Lung (tissue), 17 donors: ENCODE measurements at places on chromosomes 6 and 20.

DNA sequence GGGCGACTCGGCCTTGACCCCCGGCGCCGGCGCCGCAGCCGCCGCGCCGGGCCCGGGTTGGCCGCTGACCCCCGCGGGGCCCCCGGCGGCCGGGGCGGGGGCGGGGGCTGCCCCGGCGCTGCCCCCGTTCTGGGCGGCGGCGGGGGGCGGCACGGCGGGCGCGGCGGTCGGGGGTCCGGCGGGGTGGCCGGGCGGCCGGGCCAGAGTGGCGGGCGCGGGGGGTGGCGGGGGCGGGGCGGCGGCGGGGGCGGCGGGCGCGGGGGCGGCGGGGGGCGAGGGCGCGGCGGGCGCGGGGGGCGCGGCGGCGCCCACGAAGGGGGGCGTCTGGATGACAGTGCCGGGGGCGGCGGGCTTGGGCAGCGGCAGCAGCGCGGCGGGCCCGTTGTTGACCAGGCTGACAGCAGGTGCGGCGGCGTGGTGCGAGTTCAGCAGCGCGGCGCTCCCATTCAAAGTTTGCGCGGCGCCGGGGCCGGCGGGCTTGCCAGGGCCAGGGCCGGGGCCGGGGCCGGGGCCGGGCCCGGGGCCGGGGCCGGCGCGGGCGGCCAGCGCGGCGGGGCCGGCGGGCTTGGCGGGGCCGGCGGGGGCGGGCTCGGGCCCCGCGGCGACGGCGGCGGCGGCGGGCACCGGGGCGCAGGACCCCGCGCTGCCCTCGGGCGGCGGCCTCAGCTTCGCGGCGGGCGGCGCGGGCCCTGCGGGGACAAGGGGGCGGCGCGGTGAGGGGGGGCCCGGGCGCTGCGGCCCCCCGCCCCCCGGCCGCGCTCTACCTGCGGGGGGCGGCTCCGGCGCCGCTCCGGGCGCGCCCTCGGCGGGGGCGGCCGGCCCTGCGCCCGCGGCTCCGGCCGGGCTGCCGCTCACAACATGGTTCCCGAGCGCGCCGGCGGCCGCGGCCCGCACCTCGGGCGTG lies 659 bp downstream of the TAF4 start:
- DNase-seq, result no peak

- no peak for DNase-seq
Measured at GRCh38 chr20:63804308-63804636, 26.8 kb downstream of the ZBTB46 start.

- DNase-seq, result no peak
Measured at GRCh38 chr20:8221887-8222419, 89.9 kb downstream of the PLCB1 start.

DNA sequence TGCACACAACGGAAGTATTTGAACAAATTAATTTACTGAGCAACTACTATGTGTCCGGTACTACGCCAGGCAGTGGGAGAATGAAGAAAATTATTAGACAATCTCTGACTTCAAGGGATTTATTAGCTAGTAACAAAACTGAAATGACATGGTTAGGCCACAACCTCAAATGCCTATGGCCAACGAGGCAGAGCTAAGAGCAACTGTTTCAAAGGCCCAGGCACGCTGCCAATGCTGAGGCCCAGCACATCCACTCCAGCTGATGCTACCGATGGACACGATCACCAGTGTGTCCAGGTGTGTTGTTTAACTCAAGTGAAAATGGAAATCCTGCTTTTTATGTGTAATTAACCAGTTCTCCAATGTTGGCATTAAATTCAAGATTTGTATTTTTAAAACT lies 420.9 kb downstream of the PRKN start:
- DNase-seq, result no peak

DNA sequence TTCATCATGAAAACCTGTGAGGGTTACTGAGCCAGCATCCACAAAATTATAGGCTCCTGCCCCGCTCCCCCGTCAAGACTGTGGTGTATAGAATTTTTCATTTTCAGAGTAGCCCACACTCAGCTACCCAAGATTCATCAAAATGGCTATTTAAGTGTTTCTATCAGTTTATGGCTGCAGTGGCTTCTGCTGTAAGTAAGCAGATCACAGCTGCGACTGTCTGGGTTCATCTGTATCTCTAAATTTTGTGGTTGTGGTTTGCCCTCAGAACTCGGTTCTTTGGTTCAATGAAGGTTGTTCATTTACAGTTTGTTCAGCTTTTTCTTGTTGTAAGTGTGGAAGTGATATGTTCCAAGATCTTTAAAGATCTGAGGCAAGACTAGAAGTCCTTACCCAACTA lies 284.2 kb downstream of the DOK5 start:
- DNase-seq, result no peak

DNA sequence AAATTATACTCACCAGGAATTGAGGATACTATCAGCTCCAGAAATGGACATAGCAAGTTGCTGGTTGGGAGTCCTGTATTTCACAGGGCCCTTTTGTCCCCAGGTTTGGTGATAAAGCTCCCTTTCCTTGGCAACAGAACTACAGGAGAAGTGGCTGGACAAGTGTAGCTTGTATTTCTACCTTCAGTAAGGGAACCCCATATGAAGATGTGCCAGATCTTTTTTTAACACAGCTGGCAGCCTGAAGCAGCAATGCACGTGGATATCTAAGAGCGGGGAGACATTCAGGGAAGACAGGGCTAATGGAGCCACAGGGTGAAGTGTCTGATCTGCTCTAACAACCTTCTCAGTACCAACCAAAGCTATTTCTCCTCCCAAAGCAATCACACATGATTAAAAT lies 373.9 kb upstream of the ID4 start:
- DNase-seq, result no peak

DNA sequence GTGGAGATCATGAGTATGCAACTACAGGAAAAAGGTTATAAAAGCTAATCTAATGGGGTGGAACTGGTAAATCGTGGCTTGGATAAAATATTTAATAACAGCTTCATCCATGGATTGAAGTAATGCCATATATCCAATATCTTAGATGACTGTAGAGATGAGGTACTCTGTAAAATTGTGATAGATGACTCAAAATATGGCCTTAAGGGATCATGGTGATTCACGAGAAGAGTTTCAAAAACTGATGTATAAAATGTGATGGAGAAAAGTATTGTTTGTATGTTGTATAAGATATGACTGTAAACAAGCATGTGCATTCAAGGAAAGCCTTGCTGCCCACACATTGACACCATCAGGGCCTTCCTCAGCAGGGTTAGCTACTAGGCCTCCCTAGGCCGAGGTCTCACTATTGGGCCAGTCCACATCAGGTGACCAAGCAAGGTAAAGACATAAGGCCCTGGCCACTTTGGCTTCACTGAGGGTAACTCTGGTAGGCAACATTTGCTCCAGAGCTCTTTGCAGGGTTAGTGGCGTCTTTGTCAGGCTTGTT lies 17.7 kb upstream of the CCN6 start:
- no peak for DNase-seq

GRCh38 chr6:3937438-3937837 lies 88.3 kb downstream of the FAM50B start:
- no peak for DNase-seq

GRCh38 chr6:72031471-72031870 lies 145.1 kb downstream of the RIMS1 start:
- DNase-seq, result no peak

GRCh38 chr20:50245498-50246366 lies 55.1 kb downstream of the CEBPB start:
- peak; percentile 37 for DNase-seq

DNA sequence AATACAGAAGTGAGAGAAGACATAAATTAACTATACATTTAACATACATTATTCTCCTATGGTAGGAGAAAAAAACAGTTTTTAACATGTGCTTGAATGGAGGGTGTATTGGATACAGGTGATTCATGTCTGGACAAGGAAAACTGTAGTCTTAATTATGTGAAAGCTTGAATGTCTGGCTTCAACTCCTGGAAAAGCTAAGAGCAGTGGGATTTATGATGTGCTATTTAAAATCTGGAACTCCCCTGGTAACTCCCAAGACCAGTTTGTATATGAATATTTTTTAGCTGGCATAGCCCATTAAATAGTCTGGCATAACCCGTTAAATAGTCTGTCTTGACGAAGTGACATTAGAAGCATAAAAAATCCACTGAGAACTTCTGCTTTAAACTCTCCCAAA lies 410.0 kb upstream of the PTCHD4 start:
- peak; percentile 54 for DNase-seq

DNA sequence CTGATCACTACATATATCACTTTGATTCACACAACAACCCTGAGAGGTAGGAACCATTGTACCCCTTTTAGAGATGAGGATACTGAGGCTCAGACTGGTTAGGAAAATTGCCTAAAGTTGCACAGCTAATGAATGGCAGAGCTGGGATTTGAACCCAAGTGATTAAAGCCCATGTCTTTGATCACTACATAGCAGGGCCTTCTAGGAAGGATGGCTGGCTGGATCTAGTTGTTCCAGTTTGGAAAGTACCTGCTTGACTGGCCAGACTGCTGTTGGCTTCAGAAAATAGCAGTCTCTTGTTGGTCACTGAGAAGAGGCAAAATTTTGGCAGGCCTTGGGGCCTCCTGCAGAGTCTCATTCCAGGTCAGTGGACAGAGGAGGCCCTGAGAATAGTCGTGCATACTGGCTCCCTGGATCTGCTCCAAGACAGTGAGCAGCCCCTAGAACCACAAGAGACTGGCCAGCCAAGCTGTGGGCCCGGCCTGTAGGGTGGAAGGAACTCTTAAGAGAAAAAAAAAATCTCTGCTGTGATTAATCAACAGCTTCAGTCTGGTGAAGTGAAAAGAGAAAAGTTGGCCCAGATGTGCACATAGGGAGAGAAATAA lies 17.5 kb downstream of the PPARD start:
- peak; percentile 49 for DNase-seq

GRCh38 chr6:47376930-47377329 lies 67.2 kb upstream of the TNFRSF21 start:
- DNase-seq, result no peak

GRCh38 chr6:135311446-135312200 lies 130.5 kb downstream of the MYB start:
- no peak for DNase-seq

DNA sequence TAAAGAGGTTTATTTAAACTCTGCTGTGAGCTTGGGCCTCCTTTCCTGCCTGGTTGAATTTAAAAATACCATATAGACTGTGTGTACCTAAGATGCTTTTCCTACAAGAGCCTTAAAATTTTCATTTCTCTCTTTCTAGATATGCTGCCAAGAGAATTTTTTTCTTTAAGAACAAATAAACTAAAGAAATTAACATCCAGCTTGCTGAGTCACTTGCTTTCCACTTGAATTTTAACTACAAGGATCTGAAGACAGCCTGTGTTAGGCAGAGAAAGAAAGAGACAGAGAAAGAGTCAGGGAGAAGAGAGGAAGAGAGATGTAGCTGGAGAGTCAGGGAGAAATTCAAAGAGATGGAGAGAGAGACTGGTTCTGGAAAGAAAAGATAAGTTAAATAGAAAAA lies 18.3 kb upstream of the SNAP25 start:
- no peak for DNase-seq

GRCh38 chr6:167660424-167660823 lies 166.3 kb upstream of the AFDN start:
- no peak for DNase-seq

GRCh38 chr20:37981568-37981967 lies 51.7 kb downstream of the TTI1 start:
- no peak for DNase-seq

DNA sequence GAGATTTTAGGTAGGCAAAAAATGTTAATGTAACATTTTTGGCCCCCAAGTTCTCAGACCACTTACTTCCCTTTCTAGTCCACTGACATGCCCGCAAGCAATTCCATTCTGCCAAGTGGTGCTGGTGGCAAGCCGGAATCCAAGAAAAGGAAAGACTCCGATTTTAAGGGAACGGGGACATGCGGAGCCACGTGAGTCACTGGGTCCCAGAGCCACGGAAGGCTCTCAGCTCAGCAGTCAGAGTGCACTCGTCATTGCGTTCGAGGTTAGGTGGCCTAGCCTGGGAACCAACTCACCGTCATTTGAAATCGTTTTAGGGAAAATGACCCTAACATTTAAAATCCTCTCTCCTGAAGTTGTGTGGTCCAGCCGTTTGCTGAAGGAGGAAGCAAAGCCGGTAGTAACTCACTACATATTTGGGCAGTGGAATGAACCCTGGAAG lies 711 bp upstream of the SIRT5 start:
- peak; percentile 48 for DNase-seq

GRCh38 chr6:170160031-170160627 lies 130.7 kb downstream of the DLL1 start:
- DNase-seq, result no peak

GRCh38 chr6:52216932-52217575 lies 27.2 kb downstream of the IL17F start:
- DNase-seq, result no peak

DNA sequence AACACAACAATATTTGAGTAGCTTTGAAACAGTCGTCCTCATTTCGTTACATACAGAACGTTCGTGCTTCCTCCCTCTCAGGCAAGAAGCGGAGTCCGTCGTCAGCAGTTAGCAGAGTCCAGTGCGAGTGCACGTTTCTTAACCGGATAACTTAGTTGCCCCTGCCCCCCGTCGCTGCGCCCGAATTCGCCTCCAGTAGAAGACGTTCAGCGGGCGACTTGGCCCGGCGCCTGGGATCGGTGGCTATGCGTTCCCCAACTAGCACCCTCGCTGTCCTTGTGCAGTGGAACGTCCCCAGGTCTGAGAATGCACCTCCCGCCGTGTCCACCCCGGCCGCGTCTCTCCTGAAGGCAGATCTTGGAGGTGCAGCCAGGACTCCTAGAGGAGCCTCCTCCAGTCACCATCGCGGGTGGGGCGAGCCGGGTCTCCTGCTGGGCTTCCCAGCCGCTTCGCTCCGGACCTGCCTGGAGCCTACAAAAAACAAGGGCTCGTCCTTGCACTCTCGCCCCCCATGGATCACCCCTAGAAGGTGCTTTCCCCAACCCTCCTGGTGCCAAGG lies 910 bp upstream of the PCSK2 start:
- DNase-seq, result peak; percentile 1

DNA sequence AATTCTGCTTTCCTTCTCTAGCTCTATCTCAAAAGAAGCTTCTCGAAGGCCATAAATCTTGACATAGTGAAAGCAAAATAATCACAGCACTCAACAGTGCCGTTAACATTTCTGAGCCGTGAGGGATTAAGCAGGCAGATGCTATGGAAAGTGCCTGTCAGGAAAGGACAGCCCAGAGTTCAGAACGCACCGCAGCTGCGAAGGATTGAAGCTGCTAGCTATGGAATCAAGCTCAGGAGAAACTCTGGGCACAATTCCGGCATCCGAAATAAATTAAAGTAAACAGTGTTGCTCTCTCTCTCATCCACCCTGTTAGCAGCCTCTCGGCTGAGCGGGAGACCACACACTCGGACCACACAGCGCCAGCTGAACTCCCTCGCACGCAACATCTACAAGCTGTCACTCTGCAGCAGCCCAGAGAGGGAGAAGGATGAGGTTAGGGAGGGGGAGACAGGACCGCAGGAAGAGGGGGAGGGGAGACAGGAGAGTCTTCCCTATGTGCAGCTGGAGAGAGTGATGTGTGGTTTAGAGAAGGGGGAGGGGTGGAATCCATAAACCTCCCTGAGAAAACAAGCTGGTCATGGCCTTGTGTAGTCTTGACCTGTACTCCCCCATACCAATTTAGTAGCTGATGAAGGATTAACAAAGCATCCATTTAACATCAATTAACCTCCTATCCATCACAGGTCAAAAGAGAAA lies 9.0 kb downstream of the EXOC2 start:
- DNase-seq, result peak; percentile 98
